NCI-H446 treated with DMSO at 0.1 percent for 48 hours (cell line): ENCODE measurements at places on chromosomes 5 and 9.

DNA sequence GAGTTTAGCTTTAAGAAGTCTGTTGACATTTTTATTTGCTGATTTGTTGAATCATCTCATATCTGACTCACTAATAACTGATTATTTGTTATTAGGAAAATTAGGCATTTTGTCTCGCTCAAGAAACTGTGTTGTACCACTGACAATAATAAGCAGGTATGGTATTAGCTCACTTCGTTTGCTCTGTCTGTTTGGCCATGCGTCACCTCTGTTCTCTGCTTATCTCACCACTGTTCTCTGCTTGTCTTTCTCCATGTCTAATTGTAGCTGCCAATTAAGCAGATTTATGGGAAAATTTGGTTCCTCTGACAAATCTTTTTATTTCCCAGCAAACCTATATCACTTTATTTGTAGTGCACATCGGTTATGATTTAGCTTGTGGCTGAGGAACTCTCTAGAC is 138.9 kb downstream of the WDR41 start:
- no peak for DNase-seq

DNA sequence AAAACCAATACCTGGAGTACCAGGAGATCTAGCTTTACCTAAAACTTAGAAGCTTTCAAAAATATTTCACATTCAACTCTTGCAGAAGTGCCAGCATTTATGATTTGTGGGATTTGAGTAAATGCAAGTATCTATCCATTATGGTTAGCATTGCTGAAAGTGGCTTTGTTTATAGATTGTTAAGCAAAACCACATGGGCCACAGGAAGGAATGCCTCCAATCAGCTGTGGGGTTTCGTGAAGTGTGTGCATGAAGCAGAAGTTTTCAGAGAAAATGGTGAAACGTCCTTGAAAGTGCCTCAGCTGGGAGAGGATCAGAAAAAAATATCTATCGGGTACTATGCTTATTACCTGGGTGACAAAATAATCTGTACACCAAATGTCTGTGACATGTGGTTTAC is 4.2 kb downstream of the LECT2 start:
- no peak for DNase-seq

- no peak for DNase-seq
Measured at GRCh38 chr9:137141976-137142936, 3.3 kb downstream of the GRIN1 start.

- peak; percentile 42 for DNase-seq
Measured at GRCh38 chr5:107916731-107917725, 246.3 kb upstream of the EFNA5 start.

DNA sequence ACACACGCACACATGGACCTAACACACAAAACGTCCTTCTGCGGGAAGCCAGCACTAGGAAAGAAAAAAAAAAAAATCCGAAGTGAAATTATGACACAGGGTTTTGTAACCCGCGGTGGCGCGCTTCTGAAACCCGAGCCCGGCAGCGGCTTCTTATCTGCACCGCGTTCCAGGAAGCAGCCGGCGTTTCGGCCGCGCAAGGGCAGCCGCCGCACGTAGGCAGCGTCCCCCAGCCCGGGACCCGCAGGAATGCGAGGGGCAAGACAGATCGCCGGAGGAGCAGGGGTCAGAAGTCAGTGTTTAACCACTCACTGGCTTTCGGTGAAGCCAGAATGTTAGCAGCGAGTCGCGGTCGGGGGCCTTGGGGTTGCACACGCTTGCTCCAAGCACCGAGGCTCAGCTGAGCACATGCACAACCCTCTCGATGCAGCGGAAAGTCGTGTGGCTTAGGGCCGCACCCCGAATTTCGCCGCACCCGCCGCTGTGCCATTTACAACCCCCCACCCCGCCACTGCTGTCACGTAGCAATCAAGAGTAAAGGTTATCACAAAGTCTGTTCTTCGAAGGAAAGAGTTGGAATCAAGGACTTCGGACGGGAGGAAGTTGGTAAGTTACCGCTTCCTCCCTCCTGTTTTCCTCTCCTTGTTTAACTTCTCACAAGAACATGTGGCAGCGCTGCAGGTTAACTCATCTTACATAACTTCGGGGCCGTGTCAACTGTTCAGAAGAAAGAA is 167.9 kb downstream of the AUH start:
- DNase-seq, result no peak

GRCh38 chr5:112931473-112931872 is 9.4 kb upstream of the REEP5 start:
- DNase-seq, result no peak

DNA sequence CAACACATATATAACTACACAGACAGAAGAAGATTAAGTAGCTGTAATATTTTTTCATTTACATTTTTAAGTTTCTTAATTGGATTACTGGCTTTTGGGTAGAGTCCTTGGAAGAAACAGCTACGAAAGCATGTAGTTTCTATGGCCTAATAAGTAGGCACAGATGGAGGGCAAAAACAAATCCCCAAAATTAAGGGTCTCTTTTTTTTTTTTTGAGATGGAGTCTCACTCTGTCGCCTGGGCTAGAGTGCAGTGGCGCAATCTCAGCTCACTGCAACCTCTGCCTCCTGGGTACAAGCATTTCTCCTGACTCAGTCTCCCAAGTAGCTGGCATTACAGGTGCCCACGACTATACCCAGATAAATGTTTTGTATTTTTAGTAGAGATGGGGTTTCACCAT is 27.1 kb upstream of the MTMR12 start:
- no peak for DNase-seq

DNA sequence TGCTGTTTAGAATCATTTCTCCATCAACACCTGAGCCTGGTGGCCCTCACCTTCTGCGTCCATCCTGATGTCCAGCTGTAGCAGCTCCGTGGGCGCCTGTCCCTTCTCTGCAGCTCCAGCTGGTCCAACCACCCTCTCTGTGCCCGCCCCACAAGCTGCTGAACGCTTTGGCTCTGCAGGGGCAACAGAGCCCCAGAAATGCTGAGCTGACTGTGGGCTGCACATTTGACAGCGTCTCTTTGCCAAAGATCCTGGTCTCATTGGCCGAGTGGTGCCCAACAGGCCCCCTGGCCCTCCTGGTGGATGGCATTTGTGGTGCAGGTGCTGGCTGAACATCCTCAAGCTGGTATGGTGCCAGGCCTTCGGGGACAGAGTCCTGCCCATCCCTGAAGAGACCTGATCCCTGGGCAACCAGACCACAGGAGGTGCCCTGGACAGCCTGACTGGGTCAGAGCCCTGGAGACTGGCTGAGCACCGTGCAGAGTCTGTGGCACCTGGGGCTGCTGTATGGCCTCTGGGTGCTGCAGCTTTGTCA is 25.3 kb upstream of the CEP72 start:
- no peak for DNase-seq

DNA sequence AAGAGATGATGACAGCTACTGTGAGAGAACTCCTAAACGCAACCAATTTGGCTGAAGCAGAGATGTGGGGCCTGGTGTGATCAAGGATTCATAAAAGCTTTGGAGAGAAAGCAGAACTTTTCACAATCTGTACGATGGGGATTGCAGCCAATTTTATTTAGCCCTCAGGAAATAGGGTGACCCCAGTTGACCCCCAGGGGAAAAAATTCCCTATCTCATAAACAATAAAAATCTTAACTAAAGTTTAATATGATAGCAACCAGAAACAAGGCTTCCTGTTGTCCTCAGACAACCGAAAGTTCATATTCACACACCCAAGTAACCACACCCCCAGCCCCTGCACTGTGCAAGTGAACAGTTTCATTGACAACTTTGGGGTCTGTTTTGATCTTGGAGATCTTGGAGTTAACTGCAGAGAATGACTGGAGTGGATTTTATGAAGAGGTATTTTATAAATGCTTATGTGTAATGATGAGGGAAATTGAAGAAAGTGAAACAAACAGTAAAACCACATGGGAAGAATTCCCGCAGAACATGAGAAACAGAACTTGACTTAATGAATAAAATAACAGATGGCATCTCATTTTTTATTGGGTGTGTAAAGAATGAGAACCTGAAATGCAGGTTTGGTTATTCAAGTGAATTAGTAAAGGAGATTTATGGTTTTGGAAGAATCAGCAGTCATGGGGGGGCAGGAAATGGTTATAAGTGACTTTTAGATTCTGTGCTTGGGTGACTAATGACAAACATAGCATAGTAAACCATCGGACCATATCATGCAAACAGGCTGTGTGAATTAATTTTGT is 94.5 kb downstream of the PDE4D start:
- peak; percentile 72 for DNase-seq

- no peak for DNase-seq
Measured at GRCh38 chr9:96782235-96782634, 4.3 kb upstream of the ZNF510 start.

DNA sequence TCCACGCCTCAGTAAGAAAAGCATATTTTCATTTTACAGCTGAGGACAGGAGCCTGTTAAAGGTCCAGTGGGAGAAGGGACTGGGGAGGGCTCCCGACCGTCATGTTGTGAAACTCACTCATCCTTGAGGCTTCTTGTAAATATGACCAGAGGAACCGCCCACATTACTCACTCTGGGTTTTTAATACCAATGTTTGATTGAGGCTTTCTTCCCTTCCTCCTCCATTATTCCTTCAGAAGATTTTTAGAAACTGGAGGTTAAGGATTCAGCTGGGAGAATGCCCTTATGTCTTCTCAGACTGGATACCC is 61.4 kb upstream of the GLRX start:
- no peak for DNase-seq

DNA sequence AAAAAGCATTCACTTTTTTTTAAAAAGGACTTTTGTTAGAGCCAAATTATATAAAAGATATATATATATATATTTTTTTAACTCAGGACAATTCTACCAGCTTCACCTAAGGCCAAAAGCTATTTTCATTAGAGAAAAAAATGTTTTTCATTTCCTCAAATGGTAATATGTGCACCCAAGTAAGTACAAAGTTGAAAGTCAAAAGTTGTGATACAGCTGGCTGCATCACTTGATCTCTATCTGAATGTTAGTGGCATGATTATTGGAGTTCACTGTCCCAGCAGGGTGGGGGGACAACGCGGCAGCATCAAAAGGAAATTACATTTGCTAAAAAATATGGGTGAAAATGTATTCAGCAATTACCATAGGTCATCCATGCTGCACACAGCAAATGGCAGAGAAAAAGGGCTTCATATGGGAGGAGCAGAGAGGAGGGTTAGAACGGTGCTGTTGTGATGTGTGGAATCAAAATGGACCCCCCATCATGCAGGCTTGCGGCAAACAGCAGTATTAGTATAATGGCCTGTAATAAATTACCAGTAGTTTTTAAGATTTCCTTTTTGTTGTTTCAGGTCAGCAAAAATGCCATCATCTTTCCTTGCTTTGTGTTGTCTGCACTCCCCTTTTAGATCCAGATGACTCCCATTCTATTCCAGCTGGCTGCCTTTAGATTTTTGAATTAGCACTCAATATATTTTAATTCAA is 253.7 kb downstream of the MAT2B start:
- no peak for DNase-seq
